ENCODE measurements at places on chromosomes 11 and 22.

DNA sequence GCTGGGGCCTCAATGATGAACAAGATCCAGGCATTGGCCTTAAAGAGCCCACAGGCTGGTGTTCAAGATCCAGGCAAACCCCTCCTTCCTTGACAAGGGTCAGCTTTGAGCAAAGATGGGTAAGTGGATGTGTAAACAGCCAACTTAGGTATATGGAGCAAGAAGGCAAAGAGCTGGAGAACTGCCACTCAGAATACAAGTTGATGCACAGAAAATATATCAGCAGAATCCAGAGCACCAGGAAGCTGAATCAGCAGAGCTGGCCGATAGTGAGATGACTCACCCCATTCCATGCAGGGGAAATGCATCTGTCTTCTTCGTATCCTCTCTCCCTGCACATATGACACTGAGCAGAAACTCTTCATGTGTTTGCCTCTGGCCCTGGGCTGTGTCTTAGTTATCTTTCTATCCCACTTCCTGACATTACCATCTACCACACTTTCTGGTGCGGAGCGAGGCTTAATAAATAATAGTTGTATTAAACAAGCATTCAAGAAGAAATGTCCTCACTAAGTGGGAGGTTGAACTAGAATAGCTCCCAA lies 57.8 kb downstream of the ENDOD1 start:
- no peak for DNase-seq

GRCh38 chr11:128908391-128909246 lies 17.5 kb downstream of the KCNJ5 start:
- no peak for DNase-seq

DNA sequence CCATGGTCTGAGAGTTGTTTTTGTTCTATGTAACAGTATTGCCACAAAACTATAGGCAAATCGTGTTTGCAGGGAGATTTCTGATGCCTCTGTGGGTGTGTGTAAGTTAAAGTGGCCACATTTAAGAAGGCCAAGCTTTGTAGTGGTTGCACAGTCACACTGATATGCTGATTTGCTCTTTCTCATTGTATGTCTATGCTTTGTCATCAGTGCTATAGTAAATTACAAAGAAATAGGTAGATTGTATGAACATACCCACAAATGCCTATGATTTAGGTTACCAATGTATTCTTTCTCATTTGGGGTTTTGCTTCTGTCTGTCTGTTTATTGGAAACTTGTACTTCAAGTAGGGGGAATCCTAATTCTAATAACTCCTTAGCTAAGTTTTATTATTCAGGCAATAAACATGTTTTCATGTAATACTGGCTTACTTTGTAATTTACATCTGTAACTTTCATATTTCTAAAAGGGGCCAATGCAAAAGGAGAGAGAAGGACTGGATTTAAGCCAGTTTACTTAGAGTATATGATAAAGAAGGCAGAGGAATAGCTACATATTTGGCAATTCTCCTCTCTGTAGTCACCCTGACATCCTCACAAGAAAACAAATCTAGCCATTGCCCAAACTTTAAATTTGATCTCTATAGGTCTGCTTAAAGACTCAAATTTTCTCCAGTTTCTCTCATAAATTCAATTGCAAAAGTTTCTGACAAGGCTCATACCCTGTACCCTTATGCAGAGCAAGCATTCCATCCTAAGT lies 2.0 kb downstream of the FIBIN start:
- DNase-seq: no peak

- DNase-seq: no peak
Measured at GRCh38 chr11:11818529-11819121, 23.1 kb upstream of the USP47 start.
